ENCODE measurements at places on chromosomes 1 and 21.

DNA sequence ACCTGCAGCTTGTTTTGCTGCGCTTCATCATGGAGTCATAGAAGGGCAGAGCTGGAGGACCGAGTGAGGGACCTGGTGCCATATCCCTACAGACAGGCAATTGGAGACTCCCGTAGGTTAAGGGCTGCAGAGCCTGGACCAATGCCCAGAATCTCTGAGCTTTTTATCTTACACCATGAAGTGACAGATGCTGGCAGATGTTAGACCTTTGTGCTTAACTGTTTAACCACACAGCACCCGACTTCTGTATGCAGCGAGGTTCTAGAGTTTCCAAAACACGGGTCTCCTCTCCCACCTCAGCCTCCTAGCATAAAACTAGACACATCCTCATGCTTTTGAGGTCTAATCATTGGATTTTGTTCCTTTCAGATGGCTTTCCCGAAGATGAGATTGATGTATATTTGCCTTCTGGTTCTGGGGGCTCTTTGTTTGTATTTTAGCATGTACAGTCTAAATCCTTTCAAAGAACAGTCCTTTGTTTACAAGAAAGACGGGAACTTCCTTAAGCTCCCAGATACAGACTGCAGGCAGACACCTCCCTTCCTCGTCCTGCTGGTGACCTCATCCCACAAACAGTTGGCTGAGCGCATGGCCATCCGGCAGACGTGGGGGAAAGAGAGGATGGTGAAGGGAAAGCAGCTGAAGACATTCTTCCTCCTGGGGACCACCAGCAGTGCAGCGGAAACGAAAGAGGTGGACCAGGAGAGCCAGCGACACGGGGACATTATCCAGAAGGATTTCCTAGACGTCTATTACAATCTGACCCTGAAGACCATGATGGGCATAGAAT, 47.6 kb downstream of the B3GALT5 start:
- DNase-seq, result no peak

DNA sequence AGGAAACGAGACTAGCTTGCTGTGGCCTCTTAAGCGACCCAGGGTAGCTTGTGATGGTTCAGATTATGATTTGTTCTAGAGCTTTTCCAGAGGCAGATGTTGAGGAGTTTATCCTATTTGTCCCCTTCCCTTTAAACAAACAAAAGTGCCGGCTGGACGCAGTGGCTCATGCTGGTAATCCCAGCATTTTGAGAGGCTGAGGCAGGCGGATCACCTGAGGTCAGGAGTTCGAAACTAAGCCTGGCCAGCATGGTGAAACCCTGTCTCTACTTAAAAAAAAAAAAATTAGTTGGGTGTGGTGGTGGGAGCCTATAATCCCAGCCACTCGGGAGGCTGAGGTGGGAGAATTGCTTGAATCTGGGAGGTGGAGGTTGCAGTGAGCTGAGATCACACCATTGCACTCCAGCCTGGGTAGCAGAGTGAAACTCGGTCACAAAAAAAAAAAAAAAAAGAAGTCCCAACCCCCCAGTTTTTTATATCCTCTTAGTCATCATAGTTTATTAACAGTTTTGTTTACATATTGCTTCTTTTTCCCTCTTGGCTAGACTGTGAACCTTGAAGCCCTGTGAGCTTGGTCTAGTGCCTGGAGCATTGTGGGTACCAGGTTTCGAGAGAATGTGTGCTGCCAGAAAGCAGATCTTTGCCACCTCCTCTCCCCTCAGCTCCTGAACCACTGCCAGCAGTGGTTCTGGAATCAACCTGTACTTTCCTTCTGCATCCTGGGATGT, 29.8 kb downstream of the MAPKAPK2 start:
- DNase-seq, result no peak

DNA sequence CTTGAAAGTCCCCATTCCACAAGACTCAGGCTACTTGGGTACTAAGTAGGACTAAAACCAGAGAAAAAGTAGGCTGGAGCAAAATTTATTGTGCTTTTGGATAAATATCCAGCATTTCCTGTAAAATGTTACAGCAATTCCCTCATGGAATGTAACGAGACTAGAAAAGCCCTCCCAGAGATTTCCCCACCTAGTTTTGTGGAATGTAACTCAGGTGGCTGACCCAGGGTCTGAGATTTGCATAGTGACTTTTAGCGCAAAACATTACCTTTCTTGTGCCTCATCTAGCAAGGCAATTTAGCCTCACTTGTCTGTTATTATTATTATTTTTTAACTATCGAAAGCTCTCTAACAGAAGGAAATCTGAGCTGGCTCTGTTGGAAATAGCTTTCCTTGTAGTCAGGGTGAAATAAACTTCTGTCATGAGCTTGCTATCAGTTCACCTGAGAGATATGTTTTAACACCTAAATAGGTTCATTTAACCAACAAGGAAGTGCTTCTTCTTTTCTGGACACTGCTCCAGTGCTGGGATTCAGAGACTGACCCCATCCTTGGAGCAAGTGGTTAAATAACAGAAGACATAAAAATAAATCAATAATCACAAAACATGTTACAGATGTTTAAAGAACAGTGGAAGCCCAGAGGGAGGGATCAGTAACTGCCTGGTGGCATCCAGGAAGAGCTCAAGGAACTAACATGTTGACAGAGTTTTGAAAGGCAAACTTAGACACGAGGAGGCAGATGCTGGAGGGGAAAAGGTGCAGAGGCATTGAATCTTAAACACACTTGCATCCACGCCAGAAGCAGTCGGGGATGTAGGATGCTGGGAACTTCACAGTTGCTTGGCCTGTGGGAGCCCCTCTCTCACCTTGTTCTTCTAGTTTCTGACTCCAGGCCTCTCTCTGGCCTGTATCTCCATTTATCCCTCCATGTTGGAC, 68.3 kb upstream of the RHOU start:
- no peak for DNase-seq

- DNase-seq, result no peak
Measured at GRCh38 chr21:38440746-38441145, 57.5 kb downstream of the ERG start.

DNA sequence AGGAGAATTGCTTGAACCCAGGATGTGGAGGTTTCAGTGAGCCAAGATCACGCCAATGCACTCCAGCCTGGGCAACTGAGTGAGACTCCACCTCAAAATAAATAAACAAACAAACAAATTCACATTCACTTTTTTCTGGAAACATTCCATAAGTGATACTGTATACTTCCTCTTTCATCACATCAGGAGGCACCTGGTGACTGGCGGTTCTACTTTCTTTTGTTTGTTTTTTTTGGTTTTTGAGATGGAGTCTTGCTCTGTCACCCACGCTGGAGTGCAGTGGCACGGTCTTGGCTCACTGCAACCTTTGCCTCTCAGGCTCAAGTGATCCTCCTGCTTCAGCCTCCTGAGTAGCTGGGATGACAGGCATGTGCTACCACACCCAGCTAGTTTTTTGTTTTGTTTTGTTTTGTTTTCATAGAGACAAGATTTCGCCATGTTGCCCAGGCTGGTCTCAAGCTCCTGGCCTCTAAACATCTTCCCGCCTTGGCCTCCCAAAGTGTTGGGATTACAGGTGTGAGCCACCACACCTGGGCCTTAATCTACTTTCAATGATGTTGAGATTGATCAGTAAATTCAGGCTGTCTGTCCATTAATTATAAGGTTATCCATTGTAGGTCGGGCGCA, 10.7 kb downstream of the HAPLN2 start:
- no peak for DNase-seq

- no peak for DNase-seq
Measured at GRCh38 chr21:35929901-35930300, 130.4 kb downstream of the SETD4 start.

GRCh38 chr1:151455231-151455630, 4.1 kb downstream of the POGZ start:
- DNase-seq, result no peak

- DNase-seq, result no peak
Measured at GRCh38 chr21:38297194-38297631, 40.4 kb downstream of the KCNJ15 start.

GRCh38 chr21:36916718-36917117, 49.8 kb downstream of the HLCS start:
- DNase-seq, result no peak

- no peak for DNase-seq
Measured at GRCh38 chr1:76070538-76070937, 4.0 kb upstream of the ST6GALNAC3 start.

DNA sequence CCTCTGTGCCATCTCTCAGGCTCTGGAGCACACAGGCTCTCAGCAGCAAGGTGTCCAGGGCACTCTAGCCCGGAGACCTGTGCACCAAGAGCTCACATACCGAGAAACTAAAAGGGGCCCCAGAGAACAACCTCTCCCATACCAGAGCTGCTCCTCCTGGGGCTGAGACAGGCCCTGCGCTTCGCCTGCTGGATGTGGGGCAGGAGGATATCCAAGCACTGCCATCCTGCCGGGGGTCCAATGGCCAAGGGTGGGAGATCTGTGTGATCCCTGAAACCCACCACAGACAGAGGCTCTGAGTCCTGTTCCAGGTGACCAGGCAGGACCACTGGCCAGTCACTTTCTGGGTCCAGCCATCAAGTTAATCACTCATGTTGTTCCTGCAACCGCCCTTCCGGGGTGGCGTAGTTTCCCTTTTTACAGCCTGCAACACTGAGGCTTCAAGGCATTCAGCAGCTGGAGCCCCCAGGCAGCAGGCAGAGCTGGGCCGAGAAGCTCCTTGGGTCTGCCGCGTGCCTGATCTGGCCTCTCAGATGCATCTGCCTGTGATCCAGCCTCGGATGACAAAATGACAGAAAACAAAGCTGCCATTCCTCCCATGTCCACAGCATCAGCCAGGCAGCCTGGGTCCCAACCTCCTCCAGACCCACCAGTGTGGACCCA, 36.7 kb upstream of the ACTRT2 start:
- no peak for DNase-seq

GRCh38 chr1:160646711-160647328, at the start of gene SLAMF1:
Gene SLAMF1, minus strand, starts transcription at chr1:160647044. Its CDS starts 99 bp downstream, at chr1:160646945.
- DNase-seq, result no peak

GRCh38 chr1:25737130-25737529, 62.9 kb upstream of the SELENON start:
- DNase-seq, result peak; percentile 11
